ENCODE measurements at places on chromosomes 7 and 10.

DNA sequence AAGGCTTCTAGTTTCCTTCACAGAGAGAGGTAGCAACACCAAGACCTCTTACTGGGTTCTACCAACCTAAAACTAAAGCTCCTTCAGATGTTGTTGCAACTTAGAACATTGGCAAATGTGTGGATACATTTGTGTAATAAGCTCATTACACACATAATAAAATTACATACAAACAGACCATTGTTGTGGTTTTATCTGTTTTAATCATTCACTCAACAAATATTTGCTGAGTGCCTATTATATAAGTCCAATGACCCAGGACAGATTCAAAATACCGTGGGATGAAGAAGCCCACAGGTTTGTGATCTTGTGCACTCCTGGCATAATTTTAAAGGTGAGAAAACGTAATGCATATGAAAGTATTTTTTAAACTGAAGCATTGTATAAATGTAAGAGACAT, 160.4 kb upstream of the NPVF start:
- no peak for DNase-seq

GRCh38 chr7:115578576-115578975, 452.0 kb downstream of the TFEC start:
- no peak for DNase-seq

- no peak for DNase-seq
Measured at GRCh38 chr10:106567629-106568028, 596.9 kb downstream of the SORCS1 start.

- no peak for DNase-seq
Measured at GRCh38 chr10:106424054-106424453, 740.5 kb downstream of the SORCS1 start.

GRCh38 chr7:34104115-34104514, 198.8 kb downstream of the BMPER start:
- no peak for DNase-seq

DNA sequence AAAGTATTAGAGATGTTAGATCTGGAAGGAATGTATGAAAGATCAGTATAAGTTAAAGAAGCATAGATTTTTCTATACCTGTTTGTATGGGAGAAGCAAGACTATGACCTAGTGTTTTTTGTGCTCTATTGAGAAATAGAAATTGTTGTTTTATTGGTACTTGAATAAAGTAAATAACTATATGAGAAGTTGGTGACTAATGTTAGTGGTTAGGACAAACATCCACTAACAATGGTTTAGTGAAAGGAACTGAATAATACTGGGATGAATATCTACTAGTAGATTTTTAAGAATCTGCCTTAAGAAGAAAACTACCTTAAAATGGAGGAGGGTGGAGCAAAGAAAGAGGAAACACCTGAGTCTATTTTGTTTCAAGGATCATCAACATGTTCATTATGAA, 521.1 kb upstream of the POT1 start:
- no peak for DNase-seq

- no peak for DNase-seq
Measured at GRCh38 chr7:135745703-135746312, 2.8 kb downstream of the FAM180A start.

GRCh38 chr7:88357781-88358525, 51.3 kb upstream of the STEAP4 start:
- DNase-seq: no peak

GRCh38 chr10:122331615-122332446, 42.7 kb upstream of the PLEKHA1 start:
- no peak for DNase-seq

DNA sequence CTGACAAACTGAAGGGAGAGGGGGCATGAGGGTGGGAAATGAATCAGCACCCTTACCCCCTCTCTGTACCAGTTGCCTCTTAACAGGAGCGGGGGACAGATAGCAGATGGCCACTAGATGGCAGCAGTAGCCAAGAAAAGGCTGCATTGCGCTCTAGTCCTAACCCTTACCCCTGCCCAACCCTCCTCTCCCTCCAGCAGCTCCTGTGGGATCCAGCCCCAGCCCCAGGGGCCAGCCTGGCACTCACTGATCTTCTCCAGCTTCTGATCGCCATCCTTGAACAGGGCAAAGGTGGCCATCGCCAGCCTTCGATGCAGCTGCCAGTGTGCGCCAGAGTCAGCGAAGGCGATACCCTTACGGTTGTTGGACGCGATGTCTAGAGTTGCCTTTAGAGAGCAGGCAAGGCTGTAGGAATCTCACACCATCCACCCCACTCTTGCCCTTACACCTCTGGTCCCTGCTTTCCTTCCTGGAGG, 2.2 kb downstream of the CYP17A1 start:
- DNase-seq: peak; percentile 74

DNA sequence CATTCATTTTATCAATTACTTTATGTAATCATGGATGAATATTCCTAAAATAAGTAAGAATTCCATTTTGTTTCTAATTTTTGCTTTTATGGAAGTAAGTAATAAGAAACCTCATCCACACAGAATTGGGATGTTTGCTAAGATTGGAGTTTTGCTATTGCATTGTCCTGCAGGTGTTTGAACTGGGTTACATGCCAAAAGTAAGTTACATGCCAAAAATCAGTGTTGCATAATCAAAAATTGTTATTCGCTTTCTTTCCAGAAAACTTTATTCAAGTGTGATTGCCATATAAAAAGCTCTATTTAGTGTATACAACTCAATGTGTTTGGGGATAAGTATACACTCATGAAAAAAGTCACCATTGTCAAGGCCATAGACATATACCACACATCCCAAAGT, 346.7 kb upstream of the PLXDC2 start:
- DNase-seq: no peak

GRCh38 chr10:3496138-3496537, 288.9 kb downstream of the KLF6 start:
- no peak for DNase-seq

- peak; percentile 64 for DNase-seq
Measured at GRCh38 chr7:131235489-131236317, 92.0 kb upstream of the MKLN1 start.

DNA sequence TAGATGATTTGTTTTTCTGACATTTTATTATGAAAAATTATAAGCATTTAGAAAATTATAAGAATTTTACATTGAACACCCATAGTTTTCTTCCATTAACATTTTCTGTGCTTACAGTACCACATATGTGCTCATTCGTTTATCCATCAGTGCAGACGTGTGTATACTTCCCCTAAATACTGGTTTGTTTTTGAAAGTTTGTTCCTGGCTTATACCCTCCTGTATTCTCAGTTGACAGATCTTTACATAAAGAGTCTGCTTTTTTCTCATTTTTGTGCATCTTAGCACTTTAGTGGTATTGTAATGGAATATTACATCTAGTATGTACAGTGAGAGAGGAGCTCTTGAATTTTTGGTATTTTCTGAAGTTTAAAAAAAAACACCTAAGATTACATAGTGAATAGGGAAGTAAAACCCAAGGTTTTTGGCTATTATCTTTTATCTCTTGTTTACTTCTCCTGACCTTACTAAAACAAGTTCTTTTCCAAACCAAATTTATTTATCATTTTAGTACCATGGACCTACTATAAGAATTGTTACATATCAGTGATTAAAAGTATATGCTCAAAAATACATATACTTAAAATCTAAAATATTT, 8.1 kb downstream of the DLD start:
- no peak for DNase-seq

DNA sequence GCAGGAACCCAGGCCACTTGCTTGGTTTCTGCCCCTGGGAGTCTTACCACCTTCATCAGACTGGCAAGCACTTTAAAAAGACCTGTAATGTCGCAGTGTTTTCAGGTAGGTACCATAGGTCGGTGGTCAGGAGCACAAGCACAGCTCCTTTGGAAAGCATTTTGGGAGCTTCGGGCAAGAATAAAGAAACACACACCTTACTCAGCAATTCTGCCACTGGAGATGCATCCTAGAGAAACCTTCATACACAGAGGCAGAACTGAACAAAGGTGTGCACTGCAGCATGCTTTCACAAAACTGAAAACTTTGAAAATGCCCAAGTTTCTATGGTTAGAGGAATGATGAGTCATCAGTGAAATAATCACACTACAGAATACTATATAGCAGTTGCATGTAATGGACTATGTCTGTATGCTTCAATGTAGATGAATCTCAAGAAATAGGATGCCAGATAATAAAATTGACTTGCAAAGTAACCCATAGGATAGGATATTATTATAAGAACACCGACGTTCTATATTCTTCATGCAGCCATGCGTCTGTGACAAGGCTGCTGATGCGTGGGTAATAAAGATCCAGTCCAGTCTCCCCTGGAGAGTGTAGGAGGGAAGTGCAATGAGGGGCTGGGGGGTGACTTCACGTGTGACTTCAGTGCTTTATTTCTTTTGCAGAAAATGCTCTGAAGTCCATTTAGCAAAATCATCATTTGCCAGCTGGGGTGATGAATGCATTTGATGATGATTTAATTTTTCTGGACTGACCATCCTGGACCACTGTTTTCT, 309.5 kb downstream of the WDR37 start:
- DNase-seq: no peak

DNA sequence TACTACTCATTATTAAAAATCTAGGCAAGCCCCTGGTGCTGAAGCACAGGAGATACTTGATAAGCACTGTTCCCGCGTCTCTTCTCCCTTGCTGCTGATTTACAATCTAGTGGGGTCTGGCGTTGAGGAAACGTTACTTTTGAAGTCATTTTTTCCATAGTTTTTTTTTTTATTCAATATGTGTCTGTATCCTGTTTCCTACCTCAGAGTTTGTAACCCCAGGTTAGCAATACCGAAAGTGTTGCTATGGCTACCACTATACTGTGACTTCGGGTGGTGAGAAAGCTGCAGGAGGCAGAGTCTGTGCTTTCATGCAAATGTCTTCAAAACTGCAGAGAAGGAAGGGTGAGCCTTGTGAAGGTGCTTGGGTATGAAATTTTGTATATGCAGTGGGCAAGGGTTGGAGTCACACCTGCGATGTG, 458.8 kb upstream of the GHITM start:
- DNase-seq: peak; percentile 7

DNA sequence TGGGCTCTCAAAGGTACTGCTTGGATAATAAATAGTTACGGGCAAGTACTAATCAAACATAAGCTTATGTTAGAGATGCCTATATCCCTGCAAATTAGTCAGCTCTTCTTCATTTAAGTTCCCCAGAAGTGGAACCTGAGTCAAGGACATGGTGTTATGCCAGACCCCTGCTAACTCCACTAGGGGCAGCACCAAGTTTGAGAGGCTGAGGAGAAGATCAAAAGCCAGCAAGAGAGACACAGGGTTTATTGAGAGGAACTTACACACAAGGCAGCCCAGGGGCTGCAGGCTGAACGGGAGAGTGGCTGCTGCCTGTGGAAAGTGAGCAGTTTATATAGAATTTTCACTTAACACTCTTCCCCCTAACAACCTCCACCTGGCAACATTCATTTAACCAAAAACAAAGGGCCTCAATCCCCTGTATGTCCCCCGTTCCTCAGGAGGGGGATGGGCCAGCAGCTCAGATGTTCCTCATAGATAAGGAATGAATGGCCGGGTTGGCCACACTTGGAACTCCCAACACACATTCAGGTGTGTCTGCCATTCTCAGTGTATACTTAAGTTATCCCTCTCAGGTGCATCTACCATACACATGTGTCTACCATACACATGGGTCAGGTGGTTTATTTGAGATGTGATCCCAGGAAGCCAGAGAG, 62.6 kb upstream of the GHITM start:
- DNase-seq: no peak

- no peak for DNase-seq
Measured at GRCh38 chr10:72879245-72879644, 14.3 kb upstream of the OIT3 start.

DNA sequence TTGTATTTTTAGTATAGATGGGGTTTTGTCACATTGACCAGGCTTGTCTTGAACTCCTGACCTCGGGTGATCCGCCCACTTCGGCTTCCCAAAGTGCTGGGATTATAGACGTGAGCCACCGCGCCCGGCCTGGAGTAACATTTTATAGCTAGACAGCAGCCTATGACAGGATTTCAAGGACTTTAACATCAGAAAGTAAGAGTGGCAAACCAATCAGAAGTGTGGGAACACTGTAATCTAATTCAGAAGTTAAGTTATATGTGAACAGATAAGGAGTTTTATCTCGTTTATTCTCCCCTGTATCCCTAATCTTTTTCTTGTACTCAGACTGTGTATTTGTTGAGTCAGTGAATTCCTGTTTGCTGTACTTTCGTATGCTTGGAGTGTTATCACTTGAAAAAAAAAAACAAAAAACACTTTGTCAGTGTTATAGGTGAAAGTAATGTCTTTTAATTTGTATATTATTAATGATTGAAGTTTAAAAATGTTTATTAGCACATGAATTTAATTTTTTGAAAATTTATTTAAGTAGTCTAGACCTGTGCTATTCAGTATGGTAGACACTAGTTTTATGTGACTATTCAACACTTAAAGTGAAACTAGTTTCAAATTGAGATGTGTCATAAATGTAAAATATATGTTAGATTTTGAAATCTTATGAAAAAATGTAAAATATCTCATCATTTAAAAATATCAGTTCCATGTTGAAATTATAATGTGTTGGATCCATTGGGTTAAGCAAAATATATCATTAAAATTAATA, 38.6 kb downstream of the RSBN1L start:
- DNase-seq: no peak
